Natural killer cell (primary cell): ENCODE measurements at places on chromosomes 2 and 18. TPM values are rescaled to one million over a fixed set of nuclear protein-coding genes. Genes with fewer than 3 reads are reported as not detected.

DNA sequence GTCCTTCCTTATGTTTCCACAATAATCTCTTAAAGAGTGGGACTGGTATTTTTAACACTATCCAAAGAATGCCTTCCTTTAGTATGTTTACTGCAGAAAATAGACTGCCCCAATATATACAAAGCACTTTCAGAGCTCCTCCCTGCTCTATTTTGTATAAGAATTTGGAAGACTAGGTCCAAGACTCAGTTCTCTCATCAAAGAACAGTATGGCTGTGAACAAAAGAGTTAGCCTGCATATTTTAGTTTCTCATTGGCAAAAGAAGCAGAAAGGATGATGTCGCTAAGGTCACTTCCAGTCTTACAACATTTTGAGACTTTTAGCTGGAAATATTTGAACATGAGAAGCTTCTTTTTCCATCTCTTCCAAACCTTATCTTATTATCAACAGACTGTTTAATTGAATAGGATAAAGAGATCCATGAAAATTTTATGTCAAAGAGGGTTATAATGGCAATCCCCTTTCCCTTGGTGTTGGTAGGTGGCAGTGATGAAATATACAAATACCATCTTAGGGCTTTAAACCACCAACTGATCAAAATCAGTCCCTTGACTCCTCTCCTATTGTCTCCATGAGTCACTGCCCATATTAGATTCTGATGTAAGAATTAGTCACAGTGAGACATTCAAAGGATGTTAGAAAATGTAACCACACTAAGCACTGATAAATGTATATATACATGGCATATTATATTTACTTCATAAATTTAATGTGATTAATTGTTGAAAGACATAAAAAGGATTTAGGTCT, 266.9 kb upstream of the DSEL start:
- H3K4me3 ChIP-seq = no peak overlapping the region
- no peak overlapping the region for H3K27ac ChIP-seq
- no peaks in the 10 kb centered on the region for H3K27me3 ChIP-seq
- DNase-seq = no peak

Gene ELOA2
- not detected for total RNA-seq

- no peak overlapping the region for H3K4me3 ChIP-seq
- no peak overlapping the region for H3K27ac ChIP-seq
- DNase-seq = no peak
- no peaks in the 10 kb centered on the region for H3K36me3 ChIP-seq
- no peaks in the 10 kb centered on the region for H3K27me3 ChIP-seq
These were observed 1207.3 kb downstream of the DPP10 start for GRCh38 chr2:115649731-115650130.

- H3K36me3 ChIP-seq = no peaks in the 10 kb centered on the region
- H3K27me3 ChIP-seq = peaks cover 3% of the 10 kb centered on the region
- no peak overlapping the region for H3K27ac ChIP-seq
- H3K4me1 ChIP-seq = no peaks in the 10 kb centered on the region
- DNase-seq = no peak
These were observed 22.3 kb upstream of the LRRTM1 start for GRCh38 chr2:80326861-80327260.

Gene ECEL1
- total RNA-seq = not detected

GRCh38 chr18:24778810-24779418, 318.5 kb downstream of the HRH4 start:
- no peaks in the 10 kb centered on the region for H3K4me1 ChIP-seq
- H3K36me3 ChIP-seq = no peaks in the 10 kb centered on the region
- DNase-seq = no peak
- H3K27me3 ChIP-seq = no peaks in the 10 kb centered on the region
- H3K27ac ChIP-seq = no peak overlapping the region

Gene TLX2
- 0.23 TPM for total RNA-seq

Gene GNAL
- 10.9 TPM for total RNA-seq

Gene RPS27A
- 830 TPM for total RNA-seq

GRCh38 chr18:2258954-2259353, 312.4 kb downstream of the METTL4 start:
- no peaks in the 10 kb centered on the region for H3K27me3 ChIP-seq
- H3K4me1 ChIP-seq = no peaks in the 10 kb centered on the region
- H3K4me3 ChIP-seq = no peak overlapping the region
- DNase-seq = no peak

DNA sequence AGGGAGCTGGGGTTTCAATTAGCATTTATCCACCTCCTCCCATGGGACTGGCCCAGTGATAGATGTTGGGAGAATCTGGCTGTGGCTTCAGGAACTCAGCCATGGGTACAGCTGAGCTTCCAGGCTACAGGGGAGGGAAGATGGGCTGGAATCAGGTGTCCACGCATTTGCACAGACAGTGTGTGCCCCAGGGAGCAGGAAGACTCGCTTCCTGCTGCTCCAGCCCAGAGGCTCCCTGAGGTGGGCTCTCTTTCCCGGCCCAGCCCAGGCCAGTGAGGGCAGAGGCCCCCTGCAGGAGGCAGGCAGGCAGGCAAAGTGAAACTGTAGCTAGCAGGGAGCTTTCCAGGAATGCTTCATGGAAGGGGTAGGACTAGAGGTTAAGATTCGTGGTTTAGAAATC, 28.7 kb downstream of the DYSF start:
- no peaks in the 10 kb centered on the region for H3K4me1 ChIP-seq
- no peak overlapping the region for H3K27ac ChIP-seq
- no peaks in the 10 kb centered on the region for H3K27me3 ChIP-seq
- no peaks in the 10 kb centered on the region for H3K36me3 ChIP-seq

DNA sequence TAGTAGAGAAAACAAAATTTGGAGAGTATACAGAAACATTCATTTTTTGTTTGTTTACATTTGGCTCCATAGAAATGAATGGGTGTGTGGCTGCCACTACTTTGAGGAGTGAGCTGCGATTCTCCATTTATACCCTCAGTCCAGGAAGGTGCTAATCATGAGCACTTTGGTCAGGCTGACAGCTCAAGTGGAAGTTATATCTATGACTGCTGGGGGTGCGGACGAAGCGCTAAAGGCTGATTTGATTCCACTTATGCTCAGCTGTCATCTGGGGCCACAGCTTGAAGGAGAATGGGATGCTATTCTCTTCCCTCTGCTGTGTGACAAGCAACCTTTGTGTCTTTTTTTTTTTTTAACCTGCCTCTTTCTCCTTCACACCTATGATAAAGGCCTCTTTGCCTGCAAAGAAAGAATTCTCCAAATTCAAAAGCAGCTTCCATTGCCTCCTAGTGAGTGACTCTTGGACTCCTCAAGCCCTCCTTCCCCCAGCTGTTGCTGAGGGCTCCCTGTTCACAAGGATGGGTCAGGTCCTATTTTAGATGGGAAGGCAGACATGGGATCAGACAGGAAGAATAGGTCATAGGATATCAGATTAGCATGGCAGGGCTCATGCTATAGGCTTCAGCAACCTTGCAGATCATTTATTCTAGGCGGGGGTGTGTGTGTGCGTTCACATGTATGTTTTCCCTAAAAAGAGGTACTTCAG, 201.6 kb downstream of the SETBP1 start:
- no peak overlapping the region for H3K4me3 ChIP-seq
- no peak overlapping the region for H3K27ac ChIP-seq
- peaks cover 3% of the 10 kb centered on the region for H3K4me1 ChIP-seq
- H3K36me3 ChIP-seq = no peaks in the 10 kb centered on the region
- no peak for DNase-seq

Gene LGALSL
- 8.6 TPM for total RNA-seq

DNA sequence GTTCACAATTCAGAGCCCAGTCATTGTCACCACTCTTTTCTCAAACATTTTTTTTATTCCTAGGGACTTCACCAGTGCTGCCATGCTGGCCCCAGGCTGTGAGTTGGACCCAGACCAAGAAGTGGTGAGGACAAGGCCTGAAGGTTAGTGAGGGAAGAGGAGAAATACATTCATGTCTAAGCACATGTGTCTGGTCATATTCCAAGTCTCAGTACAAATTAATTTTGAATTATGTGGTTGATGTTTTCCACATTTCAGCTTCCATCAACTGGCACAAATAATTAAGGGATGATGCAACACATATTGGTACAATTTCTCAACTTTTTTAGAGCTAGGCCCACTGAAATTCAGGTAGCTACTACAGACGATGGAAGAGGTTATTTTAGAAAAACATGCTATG, 106.6 kb upstream of the UPP2 start:
- H3K4me3 ChIP-seq = no peak overlapping the region
- H3K27ac ChIP-seq = no peak overlapping the region
- H3K27me3 ChIP-seq = no peaks in the 10 kb centered on the region

- no peaks in the 10 kb centered on the region for H3K36me3 ChIP-seq
- H3K27ac ChIP-seq = no peak overlapping the region
- no peak for DNase-seq
- H3K4me1 ChIP-seq = no peaks in the 10 kb centered on the region
These were observed 261.3 kb downstream of the CDH19 start for GRCh38 chr18:66342577-66342976.

Gene CCDC74B
- 0.28 TPM for total RNA-seq

Gene C1GALT1C1L
- total RNA-seq = not detected

DNA sequence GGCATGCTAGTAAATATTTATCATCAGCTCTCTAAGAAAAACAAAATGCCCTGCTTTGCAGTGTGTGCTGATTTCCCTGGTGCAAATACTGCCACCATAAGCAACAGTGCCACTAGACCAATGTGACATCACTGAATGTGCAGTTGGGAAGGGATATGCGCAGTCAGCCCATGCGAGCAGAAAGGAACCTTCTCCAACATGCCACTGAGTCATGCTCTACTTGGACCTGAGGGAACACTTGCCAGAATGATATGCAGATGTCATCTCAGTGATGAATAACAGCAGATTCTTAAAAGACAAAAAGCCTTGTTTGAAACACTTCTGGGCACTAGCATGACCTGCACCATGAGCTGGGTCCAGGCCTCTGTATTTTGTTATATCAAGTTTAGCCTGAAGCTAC, 55.3 kb upstream of the REL start:
- no peaks in the 10 kb centered on the region for H3K27me3 ChIP-seq
- no peak overlapping the region for H3K27ac ChIP-seq

GRCh38 chr2:41698678-41699422, 349.0 kb upstream of the PKDCC start:
- peak; percentile 29 for DNase-seq
- no peaks in the 10 kb centered on the region for H3K27me3 ChIP-seq
- H3K4me1 ChIP-seq = no peaks in the 10 kb centered on the region
- H3K36me3 ChIP-seq = no peaks in the 10 kb centered on the region
- H3K27ac ChIP-seq = no peak overlapping the region
- no peak overlapping the region for H3K4me3 ChIP-seq

Gene AQP12A
- not detected for total RNA-seq

Gene PPP3R1
- total RNA-seq = 86.2 TPM

GRCh38 chr18:63141778-63142176, 177.8 kb downstream of the BCL2 start:
- no peak overlapping the region for H3K27ac ChIP-seq
- no peaks in the 10 kb centered on the region for H3K27me3 ChIP-seq
- DNase-seq = no peak
- H3K36me3 ChIP-seq = no peaks in the 10 kb centered on the region

Gene HOXD3
- not detected for total RNA-seq

DNA sequence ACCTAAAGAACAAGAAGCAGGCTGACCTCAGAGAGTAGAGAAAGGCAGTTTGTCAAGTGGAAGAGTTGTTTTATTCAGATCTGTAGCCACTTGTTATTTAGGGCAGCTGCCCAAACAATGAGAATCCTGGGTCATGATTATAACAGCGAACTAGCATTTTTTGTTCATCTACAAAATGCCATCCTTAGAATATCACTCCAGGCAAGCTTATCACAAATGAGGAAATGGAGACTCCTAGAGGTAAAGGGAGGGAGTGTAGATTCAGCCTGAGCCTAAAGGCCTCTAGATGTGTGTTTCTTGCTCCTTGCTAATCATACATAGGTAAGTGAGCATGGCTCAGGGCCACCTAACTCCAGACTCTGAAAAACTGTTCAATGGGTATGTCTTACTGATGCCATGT, 126.1 kb downstream of the HNMT start:
- H3K4me3 ChIP-seq = no peak overlapping the region
- no peaks in the 10 kb centered on the region for H3K36me3 ChIP-seq
- no peaks in the 10 kb centered on the region for H3K27me3 ChIP-seq
- H3K4me1 ChIP-seq = no peaks in the 10 kb centered on the region
- no peak for DNase-seq

Gene DNER
- not detected for total RNA-seq

- no peaks in the 10 kb centered on the region for H3K36me3 ChIP-seq
- no peak overlapping the region for H3K27ac ChIP-seq
- no peaks in the 10 kb centered on the region for H3K27me3 ChIP-seq
- no peaks in the 10 kb centered on the region for H3K4me1 ChIP-seq
These were observed 822.6 kb downstream of the TRIB2 start for GRCh38 chr2:13539296-13539695.

Gene CAPN14
- total RNA-seq = 0.43 TPM

DNA sequence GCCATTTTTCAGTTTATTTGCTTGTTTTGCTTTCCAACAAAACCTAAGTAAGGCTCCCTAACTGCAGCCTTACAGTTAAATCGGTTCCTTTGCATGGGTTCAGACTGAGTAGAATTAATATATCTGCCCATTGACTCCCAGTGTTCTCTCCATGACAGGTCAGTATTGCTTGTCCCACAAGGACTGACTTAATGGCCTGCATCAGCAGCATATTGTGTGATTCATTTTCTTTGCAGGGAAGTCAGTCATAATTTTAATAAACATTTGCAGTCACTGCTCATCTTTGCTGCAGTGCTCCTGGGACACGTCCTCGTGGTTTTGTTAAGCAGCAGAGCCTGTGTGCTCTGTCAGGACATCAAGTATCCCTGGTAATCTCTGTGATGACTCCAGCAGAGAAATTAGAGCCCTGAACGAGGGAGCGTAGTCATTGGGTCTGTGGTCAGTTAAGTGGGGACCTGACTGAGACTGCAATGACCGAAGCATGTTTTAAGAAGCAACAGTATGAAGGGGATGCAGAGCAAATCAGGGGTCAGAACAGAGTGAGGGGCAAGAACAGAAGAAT, 93.3 kb downstream of the CDH20 start:
- H3K36me3 ChIP-seq = no peaks in the 10 kb centered on the region
- no peaks in the 10 kb centered on the region for H3K4me1 ChIP-seq
- no peak overlapping the region for H3K27ac ChIP-seq
- no peaks in the 10 kb centered on the region for H3K27me3 ChIP-seq

DNA sequence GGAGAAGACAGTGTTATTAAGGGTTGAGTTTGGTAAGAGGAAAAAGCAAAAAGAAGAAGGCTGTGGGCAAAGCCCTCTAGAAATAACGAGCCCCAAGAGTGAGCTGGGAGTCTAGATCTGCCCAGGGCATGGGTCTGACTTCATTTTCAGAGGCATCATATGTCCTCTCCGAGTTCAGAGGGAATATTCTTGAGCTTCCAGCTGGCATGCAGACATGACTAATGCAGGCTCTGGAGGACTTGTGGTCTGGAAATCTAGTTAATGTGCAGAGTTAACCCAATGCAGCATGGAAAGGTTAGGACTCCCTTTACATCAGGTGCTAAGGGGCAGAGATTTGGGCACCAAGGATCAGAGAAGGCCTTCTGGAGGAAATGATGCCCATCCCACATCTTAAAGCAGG, 7.3 kb downstream of the ACMSD start:
- H3K4me1 ChIP-seq = no peaks in the 10 kb centered on the region
- H3K4me3 ChIP-seq = no peak overlapping the region
- DNase-seq = no peak

DNA sequence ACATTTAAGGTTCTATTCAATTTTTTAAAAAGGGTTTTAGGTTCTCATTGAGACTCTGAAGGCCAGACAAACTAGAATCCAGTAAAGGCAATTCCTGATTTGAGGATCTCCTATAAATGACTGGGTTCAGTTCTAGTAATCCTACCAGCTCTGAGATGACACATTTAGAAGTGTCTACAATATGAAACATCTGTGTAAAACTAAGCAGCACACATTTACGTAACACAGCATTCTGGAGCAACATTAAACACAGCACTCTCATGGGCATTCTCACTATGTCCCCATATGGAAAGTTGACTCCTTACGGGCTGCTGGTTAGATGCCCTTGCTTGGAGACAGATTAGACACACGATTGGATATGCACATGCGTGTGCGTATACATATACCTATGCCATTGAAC, 114.4 kb downstream of the ZNF385B start:
- H3K4me3 ChIP-seq = no peak overlapping the region
- no peaks in the 10 kb centered on the region for H3K4me1 ChIP-seq
- H3K36me3 ChIP-seq = no peaks in the 10 kb centered on the region
- H3K27me3 ChIP-seq = peaks cover 2% of the 10 kb centered on the region
